ENCODE measurements at places on chromosomes 12 and 14.

DNA sequence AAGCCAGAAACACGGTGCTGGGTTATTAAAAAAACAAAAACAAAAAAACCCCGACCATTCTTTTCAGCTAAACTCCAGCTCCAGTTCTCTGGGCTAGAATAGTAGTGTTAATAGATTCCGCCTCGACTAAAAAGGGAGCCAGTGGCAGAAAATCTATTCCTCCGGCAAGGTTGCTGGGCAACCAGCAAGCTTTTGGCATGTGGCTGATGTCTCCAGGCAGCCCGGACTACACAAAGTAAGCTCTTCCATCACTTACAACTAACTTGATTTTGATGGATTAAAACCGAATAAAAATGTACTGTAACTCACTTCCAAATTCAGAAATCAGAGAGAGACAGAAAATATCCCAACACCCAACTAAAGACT lies 126.4 kb upstream of the FOXN3 start:
- no peak for DNase-seq

GRCh38 chr14:90544566-90544965 lies 147.7 kb downstream of the CALM1 start:
- no peak for DNase-seq

DNA sequence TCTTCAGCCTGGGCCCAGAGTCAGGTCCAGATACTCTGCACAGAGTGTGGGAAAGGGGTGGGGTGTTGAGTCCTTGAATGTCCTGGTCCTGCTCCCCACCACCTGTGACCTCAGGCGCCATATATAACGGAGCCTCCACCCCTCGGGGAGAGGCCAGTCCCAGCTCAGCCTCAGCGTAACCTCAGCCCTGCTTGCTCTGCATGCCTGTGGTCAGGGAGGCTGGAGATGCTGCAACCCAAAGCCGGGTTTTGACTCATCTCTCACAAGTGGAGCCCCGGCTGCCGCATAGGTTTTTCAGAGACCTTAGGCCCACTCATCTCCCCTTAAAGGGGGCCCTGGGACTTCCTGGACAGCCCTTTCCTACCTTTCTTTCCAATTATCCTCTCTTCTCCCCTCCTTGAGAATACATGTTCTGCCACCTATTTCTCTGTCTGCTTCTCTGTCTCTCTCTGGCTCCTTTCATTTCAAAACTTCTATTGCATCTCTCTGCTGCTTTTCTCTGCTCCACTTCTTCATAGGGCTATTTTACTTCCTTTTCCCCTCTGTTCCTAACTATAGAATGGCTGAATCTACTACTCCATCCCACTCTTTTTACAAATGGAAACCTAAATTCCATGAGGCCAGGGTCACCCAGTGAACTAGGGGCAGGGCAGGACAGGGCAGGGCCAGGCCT lies 1.2 kb downstream of the ITGB7 start:
- DNase-seq = peak; percentile 59

DNA sequence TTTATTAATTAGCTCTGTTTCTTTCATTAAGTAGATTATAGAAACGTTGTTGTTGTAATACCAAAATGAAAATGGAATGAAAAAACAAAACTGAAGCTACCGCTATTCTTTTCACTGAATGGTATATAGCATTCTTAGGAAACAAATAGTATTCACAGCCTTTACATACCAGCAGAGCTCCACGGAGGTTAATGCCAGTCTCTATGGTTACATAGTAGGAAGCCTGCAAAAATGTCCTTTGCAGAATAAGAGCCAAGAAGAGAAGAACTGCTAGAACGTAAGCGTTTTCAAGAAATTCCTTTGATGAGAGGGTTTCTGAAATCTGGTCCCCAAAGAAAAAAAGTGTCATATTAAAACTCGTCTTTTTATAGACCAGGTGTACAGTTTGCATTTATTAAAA lies 30.6 kb downstream of the ABCC9 start:
- no peak for DNase-seq

GRCh38 chr12:91910871-91911388 lies 234.7 kb downstream of the BTG1 start:
- no peak for DNase-seq

- DNase-seq = no peak
Observed at GRCh38 chr12:109773384-109774011, 59.7 kb downstream of the TRPV4 start.

GRCh38 chr12:65275627-65276026 lies 2.9 kb upstream of the MSRB3 start:
- DNase-seq = no peak

DNA sequence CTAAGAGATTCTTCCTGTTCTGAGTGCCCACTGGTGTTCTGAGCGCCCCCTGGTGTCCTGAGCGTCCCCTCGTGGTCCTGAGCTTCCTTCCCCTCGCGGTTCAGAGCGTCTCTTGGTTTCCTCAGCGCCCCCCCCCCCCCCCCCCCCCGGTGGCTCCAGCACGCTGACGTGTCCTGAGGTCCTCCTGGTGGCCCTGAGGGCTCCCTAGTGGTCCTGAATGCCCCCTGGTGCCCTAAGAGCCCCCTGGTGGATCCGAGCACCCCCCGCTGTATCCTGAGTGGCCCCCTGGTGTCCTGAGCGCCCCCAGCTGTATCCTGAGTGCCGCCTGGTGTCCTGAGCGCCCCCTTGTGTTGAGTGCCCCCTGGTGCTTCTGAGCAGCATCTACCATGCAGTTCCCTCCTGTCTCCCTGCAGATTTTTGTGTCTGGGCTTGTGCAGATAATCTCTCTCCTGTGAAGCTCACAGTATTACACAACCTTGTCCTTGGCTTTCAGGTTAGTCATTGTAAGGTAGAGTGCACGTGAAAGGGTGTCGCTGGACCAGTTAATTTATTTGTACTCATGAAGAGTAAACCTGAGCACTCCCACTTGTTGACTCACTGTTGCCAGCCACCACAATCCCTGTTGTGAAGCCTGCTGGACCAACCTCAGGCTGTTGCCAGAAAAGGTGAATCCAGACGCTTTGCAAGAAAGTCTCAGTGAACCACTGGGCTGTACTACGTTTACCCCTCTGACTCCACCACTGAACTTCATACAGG lies 1168.4 kb downstream of the TMEM121 start:
- DNase-seq = peak; percentile 70

All from CD4-positive, alpha-beta T cell treated with Interleukin-17A for 1 hour (primary cell).